Stimulated activated CD4-positive, alpha-beta T cell treated with anti-CD3 and anti-CD28 coated beads, Interleukin-1b, Interleukin-23, amount 100 ng/mL, for 1 hour (primary cell): ENCODE measurements at places on chromosomes 6 and 20.

GRCh38 chr6:113271437-113271836 is 585.7 kb upstream of the MARCKS start:
- DNase-seq: no peak

DNA sequence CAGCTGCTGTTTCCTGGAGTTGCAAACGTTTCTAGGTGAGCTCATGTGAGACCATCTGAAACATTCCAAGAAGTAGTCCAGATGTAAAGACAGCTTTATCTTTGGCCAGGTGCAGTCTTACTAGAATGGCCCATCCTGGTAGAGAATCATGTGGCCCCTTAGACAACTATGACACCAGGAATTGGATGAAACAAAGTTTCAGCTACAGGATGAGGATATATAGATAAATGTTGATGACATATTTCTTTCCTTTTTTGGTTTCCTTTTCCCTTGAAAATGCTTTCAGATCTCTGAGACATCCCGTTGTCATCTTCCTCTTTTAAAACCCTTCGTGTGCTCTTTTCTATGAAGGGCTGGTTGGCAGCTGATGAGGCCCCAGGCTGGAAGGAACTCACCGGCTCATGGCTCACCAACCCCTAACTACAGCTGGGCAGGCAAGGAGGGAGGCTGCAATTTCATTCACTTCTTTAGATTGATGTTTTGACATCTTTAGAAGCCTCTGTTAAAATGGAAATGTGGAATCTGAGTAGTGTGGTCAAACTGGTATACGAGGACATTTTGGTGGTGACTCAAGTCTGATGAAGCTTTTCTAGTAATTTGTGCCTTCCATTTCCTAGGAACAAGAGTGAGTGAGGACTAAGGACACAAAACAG is 167.9 kb upstream of the TNFAIP3 start:
- no peak for DNase-seq

- no peak for DNase-seq
Measured at GRCh38 chr6:8180327-8181159, 78.2 kb upstream of the EEF1E1 start.

GRCh38 chr20:41769592-41770018 is 151.4 kb upstream of the CHD6 start:
- DNase-seq: no peak

DNA sequence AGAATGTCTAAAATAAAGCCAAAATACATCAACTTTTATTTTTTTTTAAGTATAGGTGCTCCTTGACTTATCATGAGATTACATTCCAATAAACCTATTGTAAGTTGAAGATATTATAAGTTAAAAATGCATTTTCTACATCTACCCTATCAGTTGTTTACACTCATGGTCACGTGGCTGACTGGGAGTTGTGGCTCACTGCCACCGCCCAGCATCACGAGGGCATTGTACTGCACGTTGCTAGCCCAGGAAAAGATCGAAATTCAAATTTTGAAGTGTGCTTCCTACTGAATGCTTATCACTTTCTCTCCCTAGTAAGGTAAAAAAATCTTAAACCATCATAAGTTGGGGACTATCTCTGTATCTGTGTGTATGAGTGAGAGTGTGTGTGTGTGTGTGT is 126.6 kb upstream of the RIN2 start:
- no peak for DNase-seq
